MCF 10A (cell line): ENCODE measurements at places on chromosomes 3 and 15. TPM values are rescaled to one million over a fixed set of nuclear protein-coding genes. Genes with fewer than 3 reads are reported as not detected.

Gene IL17RD
- 0.91 and 1.2 TPM in 2 replicates for total RNA-seq

Gene HCLS1
- 1.6 and 2.5 TPM in 2 replicates for total RNA-seq

Gene TMC3
- total RNA-seq = not detected in 2 replicates

Gene MYZAP
- total RNA-seq = 0.96 and 1.3 TPM in 2 replicates

Gene NR1D2
- total RNA-seq = 19.4 and 21.9 TPM in 2 replicates

Gene TLR9
- not detected in 2 replicates for total RNA-seq

DNA sequence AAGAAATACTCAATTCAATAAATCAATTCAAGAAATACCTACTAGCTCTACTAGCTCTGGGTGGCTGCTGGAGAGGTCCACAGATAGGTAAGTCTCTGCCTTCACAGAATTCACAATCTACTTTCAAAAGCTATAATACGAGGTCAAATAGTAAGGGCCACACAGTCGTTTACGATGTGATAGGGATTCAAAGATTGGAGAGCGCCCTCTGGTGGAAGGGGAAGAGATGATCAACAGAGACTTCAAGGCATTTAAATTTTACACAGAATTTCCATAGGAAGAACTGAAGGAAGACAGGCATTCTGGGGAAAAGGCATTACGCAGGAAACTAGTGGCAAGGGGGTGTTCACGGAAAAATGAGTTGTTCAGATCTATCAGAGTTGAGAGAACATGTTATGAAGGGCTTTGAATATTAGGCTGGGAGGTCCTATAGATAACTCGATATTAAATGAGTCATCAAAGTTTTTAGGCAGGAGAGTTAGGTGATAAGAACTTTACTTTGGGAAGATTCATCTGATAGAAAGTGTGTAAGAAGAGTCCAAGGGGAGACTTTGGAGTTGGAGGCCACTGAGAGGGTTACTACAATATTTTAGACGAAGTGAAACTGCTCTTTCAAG is 128.8 kb downstream of the FRMD5 start:
- H3K4me1 ChIP-seq = peaks cover 6% of the 10 kb centered on the region
- DNase-seq = peak; percentile 93
- no peaks in the 10 kb centered on the region for H3K27me3 ChIP-seq
- no peak overlapping the region for H3K4me3 ChIP-seq
- H3K27ac ChIP-seq = no peak overlapping the region
- no peaks in the 10 kb centered on the region for H3K36me3 ChIP-seq

DNA sequence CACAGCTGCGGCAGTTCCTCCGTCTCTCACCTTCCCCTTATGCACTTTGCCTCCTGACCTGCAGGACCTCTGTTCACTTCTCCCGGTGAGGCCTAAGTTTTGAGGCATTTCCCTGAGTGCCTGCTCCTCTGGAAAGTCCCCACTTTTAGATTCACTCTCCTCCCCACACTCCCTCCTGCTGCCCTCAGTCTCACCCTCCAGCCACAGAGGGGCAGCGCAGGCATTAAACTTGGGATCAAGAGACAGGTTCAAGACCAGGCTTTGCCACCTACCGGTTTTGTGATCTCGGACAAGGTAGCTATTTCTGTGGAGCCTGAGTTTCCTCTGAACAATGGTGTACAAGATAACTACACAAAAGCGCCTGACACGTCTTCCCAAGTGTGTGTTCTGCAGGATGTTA is 19.4 kb downstream of the SLC6A11 start:
- H3K4me1 ChIP-seq = no peaks in the 10 kb centered on the region
- H3K27me3 ChIP-seq = peaks cover 38% of the 10 kb centered on the region
- no peak overlapping the region for H3K4me3 ChIP-seq
- peaks cover 3% of the 10 kb centered on the region for H3K36me3 ChIP-seq
- no peak overlapping the region for H3K27ac ChIP-seq
- DNase-seq = no peak

- peaks cover 7% of the 10 kb centered on the region for H3K27me3 ChIP-seq
- no peaks in the 10 kb centered on the region for H3K4me1 ChIP-seq
- no peak overlapping the region for H3K4me3 ChIP-seq
- no peak for DNase-seq
These were observed 311.8 kb upstream of the TRIM42 start for GRCh38 chr3:140365872-140366697.

DNA sequence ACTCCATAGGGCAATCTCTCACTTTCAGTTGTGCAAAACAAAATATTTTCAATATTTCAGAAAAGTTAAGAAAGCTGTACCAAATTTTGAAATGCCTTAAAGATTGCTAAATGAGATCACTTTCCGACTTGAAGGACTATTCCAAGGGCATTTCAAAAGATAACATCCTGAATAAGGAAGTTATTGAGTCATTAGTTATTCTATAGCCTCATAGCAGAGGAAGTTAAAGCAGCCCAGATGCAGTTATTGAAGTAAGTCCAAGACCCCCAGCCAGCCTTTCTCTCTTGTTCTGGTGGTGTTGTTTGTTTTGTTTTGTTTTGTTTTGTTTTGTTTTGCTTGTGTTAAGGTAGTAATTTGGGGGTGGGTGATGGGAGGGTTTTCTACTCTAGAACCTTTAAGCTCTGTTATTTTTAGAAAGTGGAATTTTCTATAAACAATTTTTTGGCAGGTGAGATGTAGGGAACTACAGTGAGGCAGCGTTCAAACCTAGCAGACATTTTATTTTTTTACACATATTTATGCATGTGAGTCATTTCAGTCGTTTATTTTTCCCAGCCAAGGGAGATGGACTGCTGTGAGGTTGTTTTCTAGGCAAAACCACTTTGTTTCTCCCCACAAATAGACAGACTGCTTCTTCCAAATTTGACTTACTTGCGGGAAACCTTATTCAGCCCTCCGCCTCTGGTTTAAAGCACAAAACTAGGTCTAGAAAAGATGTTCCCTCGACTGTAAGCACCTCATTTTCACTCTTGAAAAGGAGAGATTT is 216.3 kb upstream of the ARPP21 start:
- no peaks in the 10 kb centered on the region for H3K4me1 ChIP-seq
- H3K36me3 ChIP-seq = no peaks in the 10 kb centered on the region
- H3K27ac ChIP-seq = no peak overlapping the region
- H3K4me3 ChIP-seq = no peak overlapping the region
- H3K27me3 ChIP-seq = peaks cover 33% of the 10 kb centered on the region

DNA sequence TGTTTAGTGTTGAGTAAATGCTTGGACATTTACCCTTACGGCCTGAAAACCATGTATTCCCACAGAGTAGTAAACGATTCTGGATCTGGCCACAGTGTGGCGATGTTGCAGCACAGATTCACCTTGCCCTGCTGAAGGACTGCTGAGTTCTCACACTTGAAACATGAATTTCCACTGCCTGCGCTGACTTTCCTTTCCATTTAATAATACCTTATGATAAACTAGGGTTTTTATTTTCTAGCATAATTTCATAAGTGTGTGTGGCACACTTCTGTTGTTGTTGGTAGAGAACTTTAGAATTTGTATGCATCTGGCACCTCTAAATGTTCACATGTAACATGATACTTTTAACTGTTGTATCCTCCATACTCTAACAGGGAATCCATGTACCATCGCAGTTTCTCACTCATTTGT is 53.9 kb downstream of the C3orf38 start:
- H3K27me3 ChIP-seq = no peaks in the 10 kb centered on the region
- H3K4me1 ChIP-seq = no peaks in the 10 kb centered on the region
- peak; percentile 75 for DNase-seq
- H3K27ac ChIP-seq = no peak overlapping the region

DNA sequence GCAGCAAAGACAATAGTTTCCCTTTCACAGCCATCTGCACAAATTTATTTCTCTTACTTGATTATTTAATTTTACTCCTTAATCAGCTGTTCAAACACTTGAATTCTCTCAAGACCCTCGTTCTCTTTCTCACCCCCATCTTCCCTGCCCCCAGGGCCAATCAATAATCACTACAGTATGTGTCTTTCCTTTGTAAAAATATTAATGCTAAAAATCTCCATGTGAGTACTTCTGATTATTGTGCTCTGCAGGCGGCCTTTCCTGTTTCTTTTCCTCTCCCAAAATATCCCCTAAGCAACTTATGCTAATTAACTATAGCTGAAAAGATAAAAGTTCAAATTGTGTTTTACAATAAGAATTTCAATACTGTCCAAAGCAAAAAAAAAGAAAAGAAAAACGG is 617.0 kb upstream of the CBLB start:
- no peak for DNase-seq
- H3K4me1 ChIP-seq = no peaks in the 10 kb centered on the region
- H3K27ac ChIP-seq = no peak overlapping the region
- no peaks in the 10 kb centered on the region for H3K36me3 ChIP-seq
- no peak overlapping the region for H3K4me3 ChIP-seq

- no peaks in the 10 kb centered on the region for H3K36me3 ChIP-seq
- peaks cover 13% of the 10 kb centered on the region for H3K4me1 ChIP-seq
- no peak overlapping the region for H3K27ac ChIP-seq
- no peak overlapping the region for H3K4me3 ChIP-seq
- no peaks in the 10 kb centered on the region for H3K27me3 ChIP-seq
These were observed 292.8 kb upstream of the LYSMD4 start for GRCh38 chr15:100026041-100026440.

GRCh38 chr3:11140030-11140712 is 14.1 kb upstream of the HRH1 start:
- H3K4me1 ChIP-seq = peaks cover 37% of the 10 kb centered on the region
- DNase-seq = peak; percentile 75
- H3K27me3 ChIP-seq = no peaks in the 10 kb centered on the region

GRCh38 chr3:52534281-52535183 is 875 bp upstream of the NT5DC2 start:
- peak overlapping the region; percentile 72 for H3K4me3 ChIP-seq
- peaks cover 22% of the 10 kb centered on the region for H3K36me3 ChIP-seq
- peak overlapping the region; percentile 61 for H3K27ac ChIP-seq
- H3K4me1 ChIP-seq = peaks cover 25% of the 10 kb centered on the region
- DNase-seq = no peak

- no peak overlapping the region for H3K4me3 ChIP-seq
- no peak for DNase-seq
- no peak overlapping the region for H3K27ac ChIP-seq
- no peaks in the 10 kb centered on the region for H3K4me1 ChIP-seq
- H3K27me3 ChIP-seq = peaks cover 76% of the 10 kb centered on the region
These were observed 42.0 kb upstream of the FEZF2 start for GRCh38 chr3:62415312-62415801.

- no peaks in the 10 kb centered on the region for H3K36me3 ChIP-seq
- no peaks in the 10 kb centered on the region for H3K27me3 ChIP-seq
- no peak for DNase-seq
- H3K4me1 ChIP-seq = no peaks in the 10 kb centered on the region
- no peak overlapping the region for H3K27ac ChIP-seq
These were observed 234.9 kb upstream of the SATB1 start for GRCh38 chr3:18660059-18660458.

- peak; percentile 73 for DNase-seq
- H3K4me3 ChIP-seq = no peak overlapping the region
- H3K36me3 ChIP-seq = peaks cover 5% of the 10 kb centered on the region
- peaks cover 45% of the 10 kb centered on the region for H3K4me1 ChIP-seq
- H3K27ac ChIP-seq = peak overlapping the region; percentile 96
These were observed 119.5 kb upstream of the PRICKLE2 start for GRCh38 chr3:64344721-64345207.

DNA sequence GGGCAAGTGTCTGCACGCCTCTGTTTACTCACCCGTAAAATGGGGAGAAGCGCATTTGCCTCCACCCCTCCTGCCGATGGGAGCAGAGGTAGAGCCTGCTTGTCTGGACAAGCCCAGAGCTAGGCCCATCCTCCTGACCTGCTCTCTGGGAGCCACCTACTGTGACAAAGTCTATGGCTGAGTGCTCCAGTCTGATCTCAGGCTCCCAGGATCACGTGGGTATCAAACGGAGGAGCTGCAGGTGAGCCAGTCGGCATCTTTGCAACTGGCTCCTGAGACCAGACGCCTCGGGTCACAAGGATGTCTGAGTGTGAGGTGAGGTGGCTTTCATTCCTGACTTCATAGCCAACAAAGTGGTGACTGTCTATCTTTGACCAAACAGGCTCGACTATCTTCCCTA is 2.1 kb upstream of the ALDH1A3 start:
- no peak overlapping the region for H3K4me3 ChIP-seq
- DNase-seq = peak; percentile 65
- no peaks in the 10 kb centered on the region for H3K4me1 ChIP-seq
- H3K36me3 ChIP-seq = peaks cover 6% of the 10 kb centered on the region
- peak overlapping the region; percentile 51 for H3K27ac ChIP-seq

DNA sequence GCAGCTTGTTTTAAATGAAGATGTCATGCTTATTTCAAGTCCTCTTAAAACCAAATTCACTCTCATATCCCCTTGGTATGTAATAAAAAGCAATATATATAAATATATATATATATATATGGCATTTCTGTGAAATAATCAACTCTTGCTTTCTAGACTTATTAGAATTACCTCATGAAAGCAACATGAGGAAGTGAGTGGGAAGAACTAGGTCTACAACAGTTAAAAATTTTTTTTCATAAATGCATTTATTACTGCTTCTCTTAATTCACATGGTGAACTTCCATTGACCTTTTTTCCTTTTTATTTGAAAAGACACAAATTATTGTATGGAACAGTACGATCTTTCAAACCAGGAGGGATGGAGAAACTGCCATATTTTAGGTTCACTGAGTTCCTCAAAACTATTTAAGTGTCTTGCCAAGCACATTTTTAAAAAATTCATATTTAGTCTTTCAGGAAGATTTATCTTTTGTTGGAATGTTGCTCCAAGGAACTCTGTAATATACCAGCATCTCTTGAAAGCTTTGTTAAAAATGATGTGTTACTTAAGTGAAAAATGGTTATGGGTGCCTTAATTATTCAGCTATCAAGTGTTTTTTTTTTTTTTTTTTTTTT is 185.2 kb downstream of the GHSR start:
- no peak for DNase-seq
- no peaks in the 10 kb centered on the region for H3K27me3 ChIP-seq
- peaks cover 7% of the 10 kb centered on the region for H3K4me1 ChIP-seq
- no peak overlapping the region for H3K27ac ChIP-seq
- no peak overlapping the region for H3K4me3 ChIP-seq

- no peaks in the 10 kb centered on the region for H3K36me3 ChIP-seq
- H3K4me1 ChIP-seq = no peaks in the 10 kb centered on the region
- no peaks in the 10 kb centered on the region for H3K27me3 ChIP-seq
- DNase-seq = no peak
- H3K4me3 ChIP-seq = no peak overlapping the region
- no peak overlapping the region for H3K27ac ChIP-seq
These were observed 449.0 kb downstream of the NAALADL2 start for GRCh38 chr3:175308097-175308496.

GRCh38 chr3:5198986-5199731 is 11.7 kb downstream of the EDEM1 start:
- peaks cover 75% of the 10 kb centered on the region for H3K36me3 ChIP-seq
- peaks cover 56% of the 10 kb centered on the region for H3K4me1 ChIP-seq
- H3K27ac ChIP-seq = peak overlapping the region; percentile 95
